Kidney epithelial cell (primary cell): ENCODE measurements at places on chromosomes 6 and 20.

- no peak for DNase-seq
Measured at GRCh38 chr6:42450477-42451332, 1.0 kb downstream of the TRERF1 start.

GRCh38 chr20:61896058-61896961 lies 169.4 kb downstream of the TAF4 start:
- no peak for DNase-seq

GRCh38 chr6:97594844-97595243 lies 311.8 kb upstream of the MMS22L start:
- peak; percentile 14 for DNase-seq

DNA sequence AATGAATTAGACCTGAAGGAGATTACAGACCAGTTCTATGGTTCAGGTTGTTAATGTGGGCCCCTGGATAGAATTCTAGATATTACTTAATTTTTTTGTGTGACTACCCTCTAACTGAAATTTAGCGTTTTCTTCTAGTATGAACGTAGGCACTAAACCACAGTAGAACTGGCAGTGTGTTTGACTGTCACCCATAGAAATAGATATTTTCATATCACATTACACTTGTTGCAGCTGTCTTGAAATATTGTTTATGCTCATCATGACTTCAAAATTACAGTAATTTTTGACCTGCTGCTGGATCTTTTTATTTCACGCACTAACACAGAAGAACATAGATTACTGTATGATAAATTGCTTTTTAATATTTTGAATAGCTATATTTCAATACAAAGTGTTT lies 31.6 kb downstream of the E2F3 start:
- no peak for DNase-seq

GRCh38 chr6:105949869-105950268 lies 136.3 kb upstream of the PRDM1 start:
- no peak for DNase-seq

GRCh38 chr20:45589725-45590124 lies 10.6 kb upstream of the WFDC8 start:
- peak; percentile 9 for DNase-seq

- no peak for DNase-seq
Measured at GRCh38 chr6:21522797-21523456, 70.6 kb upstream of the SOX4 start.

DNA sequence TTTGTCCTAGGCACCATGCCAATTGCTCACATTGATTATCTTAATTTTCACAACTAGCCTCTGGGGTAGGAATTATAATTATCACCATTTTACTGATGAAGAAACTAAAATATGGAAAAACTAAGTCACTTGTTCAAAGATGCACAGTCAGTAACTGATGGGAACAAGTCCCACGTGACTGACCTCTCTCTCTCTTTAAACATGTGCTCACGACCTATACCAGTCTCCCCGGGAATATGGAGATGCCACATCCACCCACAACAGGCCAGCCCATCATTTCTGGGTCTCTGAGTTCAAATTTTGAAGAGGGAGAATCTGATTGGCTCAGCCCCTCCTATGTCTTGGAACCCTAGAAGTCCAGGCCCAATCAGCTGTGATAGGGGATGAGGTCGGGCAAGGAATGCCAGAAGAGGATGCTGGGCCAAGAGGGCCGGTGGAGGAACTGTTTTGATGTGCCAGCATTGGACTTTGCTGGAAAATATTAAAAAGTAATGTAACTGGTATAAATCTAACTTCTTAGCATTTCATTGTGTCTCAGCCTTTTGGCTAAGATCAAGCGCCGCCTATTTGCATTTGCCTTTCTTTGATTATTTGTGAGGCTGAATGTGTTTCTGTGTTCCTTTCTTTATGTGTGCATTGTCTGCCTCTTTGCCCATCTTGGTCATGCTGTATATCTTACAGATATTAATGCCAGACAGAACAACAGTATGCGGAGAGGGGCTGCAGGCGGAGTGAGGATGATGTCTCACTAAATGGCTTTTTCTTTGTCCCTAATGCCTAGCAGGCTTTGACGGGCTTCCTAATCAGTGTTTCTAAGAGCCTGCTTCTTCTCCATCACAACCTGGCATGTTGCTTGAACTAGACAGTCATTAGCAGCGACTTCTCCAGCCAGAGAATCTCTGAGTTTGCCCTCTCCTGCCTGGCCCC lies 126.6 kb downstream of the VEGFA start:
- DNase-seq: no peak

- DNase-seq: no peak
Measured at GRCh38 chr6:151096255-151096612, 143.5 kb upstream of the AKAP12 start.

GRCh38 chr6:155177363-155177961 lies 86.4 kb upstream of the CLDN20 start:
- DNase-seq: no peak

DNA sequence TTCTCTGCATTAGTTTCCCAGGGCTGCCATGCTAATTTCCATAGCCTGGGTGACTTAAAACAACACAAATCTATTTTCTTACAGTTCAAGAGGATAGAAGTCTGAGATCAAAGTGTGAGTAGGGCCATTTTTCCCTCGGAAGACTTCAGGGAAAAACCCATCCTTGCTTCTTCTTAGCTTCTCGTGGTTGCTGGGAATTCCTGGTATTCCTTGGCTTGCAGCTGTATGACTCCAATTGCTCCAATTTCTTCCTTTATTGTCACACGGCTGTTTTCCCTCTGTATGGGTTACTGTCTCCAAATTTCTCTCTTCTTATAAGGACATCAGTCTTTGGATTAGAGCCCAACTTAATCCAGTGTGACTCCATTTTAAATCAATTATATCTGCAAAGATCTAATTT lies 128.4 kb upstream of the JAG1 start:
- peak; percentile 37 for DNase-seq

DNA sequence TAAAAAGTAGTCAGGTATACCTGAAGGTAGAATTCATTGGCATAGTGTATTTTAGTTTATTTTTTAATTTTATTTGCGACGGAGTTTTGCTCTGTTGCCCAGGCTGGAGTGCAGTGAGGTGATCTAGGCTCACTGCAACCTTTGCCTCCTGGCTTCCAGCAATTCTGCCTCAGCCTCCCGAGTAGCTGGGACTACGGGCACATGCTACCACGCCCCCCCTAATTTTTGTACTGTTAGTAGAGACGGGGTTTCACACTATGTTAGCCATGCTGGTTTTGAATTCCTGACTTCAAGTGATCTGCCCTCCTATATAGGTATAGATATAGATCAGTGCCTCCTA lies 102.8 kb upstream of the PRSS16 start:
- DNase-seq: no peak

GRCh38 chr20:37439223-37439933 lies 81.7 kb upstream of the NNAT start:
- no peak for DNase-seq

GRCh38 chr6:134774201-134774638 lies 175.7 kb downstream of the ALDH8A1 start:
- DNase-seq: peak; percentile 25

GRCh38 chr6:39792540-39793450 lies 619 bp downstream of the DAAM2 start:
- DNase-seq: no peak
